ENCODE measurements at places on chromosomes 16 and 17.

GRCh38 chr16:87542531-87543102 lies 49.8 kb upstream of the ZCCHC14 start:
- no peak for DNase-seq

DNA sequence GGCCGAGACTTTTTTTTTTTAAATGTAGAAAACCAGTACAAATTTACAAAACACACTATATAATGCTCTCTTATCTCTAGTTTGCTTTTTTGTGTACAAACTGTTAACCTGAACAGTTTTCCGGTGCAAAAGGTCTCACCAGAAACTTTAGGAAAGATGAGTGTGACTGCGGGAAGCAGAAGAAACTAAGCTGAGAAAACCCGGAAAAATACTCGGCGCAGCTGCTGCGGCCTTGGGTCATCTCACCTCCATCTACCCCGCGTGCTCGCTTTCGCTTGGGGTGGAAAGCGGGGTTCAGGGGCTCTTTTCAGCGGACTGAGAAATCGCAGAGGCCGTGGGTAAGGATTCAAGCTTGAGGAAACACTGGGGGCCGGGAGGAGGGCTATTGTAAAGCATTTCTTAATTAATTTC lies 1.8 kb downstream of the SALL1 start:
- DNase-seq: no peak

- no peak for DNase-seq
Observed at GRCh38 chr17:9079461-9080103, 58.3 kb downstream of the NTN1 start.

DNA sequence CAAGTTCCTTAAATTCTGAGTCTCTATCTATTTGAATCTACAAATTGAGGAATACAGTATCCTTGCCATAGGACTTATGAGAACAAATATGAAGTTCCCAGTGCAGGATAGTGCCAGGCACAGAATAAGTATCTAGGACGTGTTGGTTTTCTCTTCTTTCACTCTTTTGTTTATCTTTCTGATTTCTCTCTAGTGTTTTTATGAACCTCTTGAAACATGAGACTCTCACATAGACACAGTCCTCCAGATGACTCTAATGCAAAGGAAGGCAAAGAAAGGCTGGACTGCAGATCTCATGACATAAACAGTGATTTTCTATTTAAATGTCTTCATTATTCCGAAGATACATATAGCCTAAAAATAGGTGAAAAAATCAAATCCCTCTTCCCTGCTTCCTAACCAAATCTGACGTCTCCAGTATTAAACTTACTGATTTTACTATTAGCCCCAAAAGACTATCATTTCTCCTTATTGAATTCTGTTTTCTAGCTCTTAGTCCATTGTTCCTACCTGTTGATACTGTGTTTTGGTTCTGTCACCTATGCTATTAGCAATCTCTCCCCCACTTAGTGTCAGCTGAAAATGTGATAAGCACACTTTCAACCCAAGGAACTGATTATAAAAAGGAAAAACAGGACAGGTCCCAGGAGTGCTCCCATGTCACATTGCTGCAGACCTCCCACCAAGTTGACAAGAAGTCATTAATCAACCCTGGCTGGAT lies 24.9 kb upstream of the ADAMTS18 start:
- DNase-seq: no peak

- peak; percentile 81 for DNase-seq
Observed at GRCh38 chr17:40340880-40341807, 23.4 kb downstream of the GJD3 start.

DNA sequence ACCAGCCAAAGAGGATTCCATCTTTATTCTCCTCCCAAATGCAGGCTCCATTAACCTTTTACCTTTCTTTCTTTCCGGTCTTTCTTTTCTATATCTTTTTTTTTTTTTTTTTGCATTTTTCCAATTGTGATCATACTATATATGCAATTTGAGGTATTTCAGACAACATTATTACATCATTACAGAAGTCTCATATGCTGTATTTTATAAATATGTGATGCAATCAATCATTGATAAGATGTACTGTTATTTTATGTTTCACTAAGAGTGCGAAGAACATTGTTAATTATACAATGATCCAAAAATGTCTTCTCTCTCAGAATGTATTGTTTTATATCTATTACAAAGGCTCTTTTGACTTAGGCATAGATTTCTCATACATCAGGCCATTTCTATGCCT lies 683.1 kb downstream of the WWOX start:
- no peak for DNase-seq

GRCh38 chr16:70777973-70778406 lies 23.0 kb downstream of the VAC14 start:
- peak; percentile 62 for DNase-seq

- no peak for DNase-seq
Observed at GRCh38 chr17:77677630-77678029, 280.9 kb upstream of the TNRC6C start.

- DNase-seq: no peak
Observed at GRCh38 chr17:38334480-38335364, 9.0 kb downstream of the GPR179 start.

GRCh38 chr16:65525707-65526106 lies 403.8 kb upstream of the CDH11 start:
- no peak for DNase-seq

DNA sequence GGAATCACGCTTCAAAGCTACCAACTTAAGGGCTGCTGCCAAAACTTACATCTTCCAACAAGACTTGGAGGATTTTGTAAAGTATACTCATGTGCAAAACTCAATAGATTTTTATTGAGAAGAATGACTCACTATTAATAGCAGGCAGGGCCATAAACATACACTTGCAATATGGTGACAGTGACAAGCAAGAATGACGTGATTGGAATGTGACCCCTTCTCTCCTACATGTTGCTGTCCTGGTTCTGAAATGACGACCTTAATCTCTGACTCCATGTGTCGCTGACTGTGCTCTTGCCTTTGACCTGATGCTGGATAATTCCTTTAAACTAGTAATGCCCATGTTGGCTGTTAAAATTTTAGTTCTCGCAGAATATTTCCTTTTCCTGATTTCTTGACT lies 174.5 kb downstream of the PARN start:
- DNase-seq: peak; percentile 52

DNA sequence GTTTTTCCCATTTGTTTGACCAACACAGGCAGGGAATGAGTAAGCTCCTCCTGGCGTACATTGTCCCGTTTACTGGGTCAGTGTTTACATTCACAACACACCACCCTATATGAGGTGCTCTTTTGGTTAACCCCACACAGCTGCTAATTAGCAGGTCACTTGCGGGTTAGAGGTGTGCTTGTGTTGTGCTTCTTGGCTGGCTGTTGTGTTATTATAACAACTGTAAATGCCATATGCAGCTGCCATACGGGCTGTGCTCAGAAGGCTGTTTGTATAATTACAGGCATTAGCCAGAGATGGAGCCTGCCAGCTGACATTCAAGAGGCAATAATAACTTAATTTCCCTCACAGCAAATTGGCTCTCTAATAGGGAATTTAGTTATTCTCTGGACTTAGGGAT lies 205.1 kb upstream of the ELAC2 start:
- DNase-seq: no peak

DNA sequence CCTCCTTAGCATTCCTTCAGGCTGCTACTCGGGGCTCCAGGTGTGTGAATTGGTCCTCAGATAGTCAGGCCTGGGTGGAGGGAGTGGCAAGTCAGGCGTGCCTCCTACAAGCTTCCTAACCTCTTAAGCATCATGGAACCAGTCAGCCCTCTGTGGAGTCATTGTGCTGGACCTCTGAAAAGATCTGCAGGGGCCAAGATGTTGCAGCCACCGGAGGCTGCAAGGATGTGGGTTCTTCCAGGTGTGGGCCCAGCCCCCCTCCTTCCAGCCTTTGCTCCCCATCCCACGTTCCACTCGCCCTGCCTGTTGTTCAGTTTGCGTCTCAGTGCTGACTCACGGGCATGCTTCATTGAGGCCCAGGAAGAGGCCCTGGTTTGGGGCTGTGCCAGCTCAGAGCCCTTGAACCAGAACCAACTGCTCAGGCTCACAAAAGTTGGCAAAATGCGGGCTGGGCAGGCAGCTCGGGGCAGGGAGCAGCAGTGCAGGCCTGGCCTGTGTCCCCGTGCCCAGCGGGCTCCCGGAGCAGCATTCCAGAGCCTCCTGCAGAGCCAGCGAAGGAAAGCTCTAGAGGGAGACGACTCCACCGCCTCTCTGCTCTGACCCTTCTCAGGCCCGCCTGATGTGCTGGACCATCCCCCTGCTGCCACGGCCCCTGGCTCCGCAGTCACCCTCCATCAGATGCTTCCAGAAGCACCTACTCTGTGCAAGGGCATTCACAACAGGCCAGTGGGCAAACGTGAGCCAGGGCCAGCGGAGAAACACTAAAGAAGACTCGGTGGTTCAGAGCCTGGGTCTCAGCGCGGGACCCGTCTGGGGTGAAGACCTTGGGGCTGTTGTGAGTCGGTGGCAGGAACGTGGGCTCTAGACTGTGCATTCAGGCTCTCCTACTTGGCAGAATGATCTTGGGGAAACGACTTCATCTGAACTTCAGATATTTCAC lies 7.5 kb downstream of the LDHD start:
- DNase-seq: peak; percentile 94

DNA sequence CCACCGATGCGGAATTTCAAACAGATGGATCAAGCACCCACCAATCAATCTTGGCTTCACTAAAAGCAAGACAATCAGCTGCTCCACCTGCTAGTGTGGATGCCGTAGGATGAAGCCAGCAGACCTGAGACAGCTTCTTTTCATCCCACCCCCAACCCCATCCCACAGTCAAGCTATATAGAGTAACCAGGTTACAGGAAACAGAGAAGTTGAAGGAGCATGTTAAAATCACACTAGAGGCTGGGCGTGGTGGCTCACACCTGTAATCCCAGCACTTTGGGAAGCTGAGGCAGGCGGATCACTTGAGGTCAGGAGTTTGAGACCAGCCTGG lies 37.7 kb downstream of the CMTM4 start:
- no peak for DNase-seq

All from fibroblast of lung (primary cell).